ENCODE measurements at places on chromosomes 13 and 19.

DNA sequence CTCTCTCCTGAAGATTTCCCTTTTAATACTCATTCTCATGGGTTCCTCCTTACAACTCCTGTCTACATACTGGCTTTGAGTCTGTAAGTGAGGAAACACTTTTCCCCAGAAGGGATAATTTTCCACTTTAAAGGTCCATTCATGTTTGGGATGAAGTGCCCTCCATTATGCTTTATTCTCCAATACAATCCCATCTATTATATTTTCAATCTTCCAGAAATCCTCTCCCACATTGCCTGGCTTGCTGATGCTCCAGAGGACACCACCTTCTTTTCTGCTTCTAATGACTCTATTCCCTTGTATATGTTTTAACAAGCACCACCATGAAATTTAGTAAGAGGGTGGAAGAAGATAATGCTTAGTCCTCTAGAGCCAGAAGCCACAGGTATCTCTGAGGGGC is 92.7 kb upstream of the NBEA start:
- DNase-seq: no peak

DNA sequence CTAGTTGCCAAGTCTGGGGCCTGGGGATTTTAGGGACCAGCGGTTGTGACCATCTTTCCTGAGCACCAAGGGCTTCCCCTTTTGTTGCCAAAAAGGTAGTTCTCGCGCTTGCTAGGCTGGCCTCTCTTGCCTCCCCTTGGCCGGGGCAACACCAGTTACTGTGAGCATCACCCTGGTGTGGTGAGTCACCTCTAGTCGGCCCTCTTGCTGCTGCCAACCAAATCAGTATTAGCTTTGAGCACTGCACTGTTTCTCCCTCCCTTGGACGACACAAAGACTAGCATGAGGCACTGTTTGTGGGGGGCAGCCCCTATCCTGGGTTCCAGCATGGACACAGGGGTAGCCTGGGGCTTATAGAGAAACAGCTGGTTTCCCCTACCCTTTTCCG is 6.9 kb downstream of the SYDE1 start:
- DNase-seq: no peak

DNA sequence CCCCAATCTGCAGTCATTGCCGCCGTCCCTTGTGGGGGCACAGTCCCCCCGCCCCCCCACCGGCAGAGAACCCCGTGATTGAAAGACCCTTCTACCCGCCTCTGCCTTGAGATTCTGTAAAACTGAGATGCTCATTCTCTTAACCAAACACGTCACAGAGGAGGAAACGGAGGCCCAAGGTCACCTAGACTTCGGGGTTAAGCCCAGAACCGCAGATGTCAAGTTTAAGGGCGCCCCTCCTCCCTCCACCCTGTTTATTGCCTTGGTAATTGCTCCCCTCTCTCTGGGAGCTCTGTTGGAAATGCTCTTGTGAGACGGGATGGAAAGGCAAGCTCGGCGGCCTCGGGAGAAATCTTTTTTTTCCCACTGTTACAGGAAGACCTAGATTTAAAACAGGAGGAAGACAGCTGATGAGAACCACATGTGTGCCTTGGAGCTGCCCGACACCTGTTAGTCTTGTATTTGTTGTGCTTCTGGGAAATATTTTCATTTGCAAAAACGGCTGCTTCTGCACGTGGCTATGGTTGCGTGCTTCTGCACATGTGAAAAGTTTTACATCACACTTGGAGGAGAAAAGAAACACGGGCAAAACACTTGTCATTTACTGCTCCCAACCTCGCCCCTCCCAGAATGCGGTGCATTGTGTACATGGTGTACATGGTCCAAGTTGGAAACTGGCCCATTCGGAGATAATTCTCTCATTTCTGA is 1.1 kb upstream of the MED26 start:
- DNase-seq: peak; percentile 61

GRCh38 chr19:2016041-2016807 is 710 bp upstream of the BTBD2 start:
- peak; percentile 87 for DNase-seq

GRCh38 chr13:84606616-84607015 is 724.3 kb upstream of the SLITRK1 start:
- DNase-seq: no peak

DNA sequence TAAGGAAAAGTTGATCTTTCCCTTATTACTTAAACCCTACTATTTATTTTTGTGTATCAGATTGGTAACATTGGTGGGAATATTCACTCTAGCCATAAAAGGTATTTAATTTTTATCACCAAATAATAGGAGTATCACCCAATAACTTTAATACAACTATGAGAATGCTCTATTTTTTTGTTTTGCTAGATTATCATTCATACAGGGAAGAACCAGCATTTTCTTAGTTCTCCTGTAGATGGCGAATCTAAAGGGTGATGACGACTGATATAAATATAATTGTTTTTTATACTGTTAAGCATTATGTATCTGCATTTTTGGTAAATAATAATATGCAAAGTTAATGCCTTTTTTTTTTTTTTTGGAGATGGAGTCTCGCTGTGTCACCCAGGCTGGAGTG is 7.9 kb upstream of the FRY start:
- DNase-seq: peak; percentile 60

GRCh38 chr19:33343301-33343700 is 30.2 kb upstream of the CEBPG start:
- DNase-seq: no peak

DNA sequence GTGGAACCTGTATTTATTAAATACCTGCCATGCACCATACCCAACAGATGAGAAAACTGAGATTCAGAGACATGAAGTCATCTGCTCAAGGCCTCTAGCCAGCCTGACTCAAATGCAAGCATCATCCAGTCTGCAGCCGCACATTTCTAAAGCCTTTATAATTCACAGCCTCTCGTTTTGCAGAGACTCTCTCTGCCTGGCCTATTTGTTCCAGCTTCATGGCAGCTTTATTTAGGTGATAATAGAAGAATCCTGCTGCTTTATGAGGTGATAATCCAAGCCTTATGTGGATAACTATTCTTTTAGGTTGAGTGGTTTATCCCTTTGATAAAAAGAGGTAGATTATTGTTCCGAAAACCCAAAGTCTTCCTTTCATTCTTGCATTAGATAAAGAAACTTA is 58.4 kb downstream of the OXGR1 start:
- DNase-seq: no peak

- peak; percentile 85 for DNase-seq
These were observed 112.2 kb upstream of the GPR12 start for GRCh38 chr13:26872525-26873385.

Data from hematopoietic multipotent progenitor cell treated with erythropoietin and hydrocortisone succinate and interleukin-3 and kit ligand, for 6 days (in vitro differentiated cells).